Endothelial cell of umbilical vein (primary cell): ENCODE measurements at places on chromosomes 3 and 15. TPM values are rescaled to one million over a fixed set of nuclear protein-coding genes. Genes with fewer than 3 reads are reported as not detected.
A peak's percentile ranks its signal among the peaks of the same experiment; 100 is the strongest.

DNA sequence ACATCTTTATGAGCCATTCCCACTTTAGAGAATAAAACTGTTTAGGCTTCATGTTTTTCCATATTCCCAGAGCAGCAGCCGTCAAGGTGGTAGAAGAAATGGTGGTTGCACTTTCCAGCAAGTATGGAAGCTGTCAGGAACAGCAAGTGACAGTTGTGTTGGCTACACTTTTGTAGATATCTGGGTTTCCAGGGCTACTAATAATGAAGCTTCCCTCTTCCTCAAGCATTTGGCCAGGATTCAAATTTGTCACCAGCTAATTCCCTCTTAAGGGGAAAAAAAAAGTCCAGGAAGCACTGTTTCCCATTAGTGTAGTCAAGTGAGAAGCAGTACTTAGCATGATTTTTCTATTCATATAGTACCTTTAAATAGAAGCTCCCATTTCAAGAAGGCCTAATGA, 252.8 kb downstream of the IGSF11 start:
- DNase-seq, result no peak
- no peaks in the 10 kb centered on the region for H3K36me3 ChIP-seq
- no peak overlapping the region for H3K4me3 ChIP-seq
- H3K27ac ChIP-seq, result no peak overlapping the region
- H3K27me3 ChIP-seq, result no peaks in the 10 kb centered on the region

DNA sequence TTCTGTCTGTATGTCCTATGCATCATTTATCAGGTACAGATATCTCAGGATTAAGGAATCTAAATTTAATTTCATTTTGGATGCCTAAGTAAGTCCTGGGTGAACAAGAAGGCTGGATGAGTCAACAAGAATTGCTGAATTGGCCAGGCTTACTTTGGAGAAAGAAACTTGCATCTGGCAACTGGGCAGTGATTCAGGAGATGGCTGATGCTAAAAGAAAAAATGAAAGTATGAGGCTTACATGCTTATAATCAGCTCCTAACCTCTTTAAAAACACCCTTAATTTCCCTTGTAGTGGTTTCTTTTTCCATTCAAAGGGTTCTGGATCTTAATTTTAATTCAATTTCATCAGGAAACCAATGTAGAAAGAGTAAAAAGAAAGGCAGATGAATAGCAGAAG, 228.8 kb upstream of the PEX5L start:
- H3K27me3 ChIP-seq, result no peaks in the 10 kb centered on the region
- no peaks in the 10 kb centered on the region for H3K36me3 ChIP-seq
- H3K4me1 ChIP-seq, result no peaks in the 10 kb centered on the region
- no peak overlapping the region for H3K27ac ChIP-seq
- no peak overlapping the region for H3K4me3 ChIP-seq
- no peak for DNase-seq

DNA sequence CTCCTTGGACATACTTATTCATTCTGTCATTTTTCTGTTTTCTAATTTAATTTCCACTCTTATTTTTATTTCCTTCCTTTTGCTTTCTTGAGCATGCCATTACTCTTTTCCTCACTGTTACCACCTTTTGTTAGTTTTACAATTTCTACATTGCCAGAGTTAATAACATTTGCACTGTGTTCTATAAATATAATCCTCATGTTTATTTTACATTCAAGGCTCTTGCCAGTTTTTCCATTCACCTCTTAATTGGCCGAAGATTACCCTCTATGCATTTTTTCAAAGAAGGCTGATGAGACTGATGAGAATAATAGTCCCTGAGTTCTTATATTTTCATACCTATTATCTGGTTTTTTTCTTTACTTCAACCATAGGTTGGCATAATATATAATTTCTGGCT, 10.5 kb downstream of the BTD start:
- H3K27ac ChIP-seq, result no peak overlapping the region
- H3K4me3 ChIP-seq, result no peak overlapping the region
- peaks cover 23% of the 10 kb centered on the region for H3K4me1 ChIP-seq
- peak; percentile 30 for DNase-seq
- H3K36me3 ChIP-seq, result no peaks in the 10 kb centered on the region

DNA sequence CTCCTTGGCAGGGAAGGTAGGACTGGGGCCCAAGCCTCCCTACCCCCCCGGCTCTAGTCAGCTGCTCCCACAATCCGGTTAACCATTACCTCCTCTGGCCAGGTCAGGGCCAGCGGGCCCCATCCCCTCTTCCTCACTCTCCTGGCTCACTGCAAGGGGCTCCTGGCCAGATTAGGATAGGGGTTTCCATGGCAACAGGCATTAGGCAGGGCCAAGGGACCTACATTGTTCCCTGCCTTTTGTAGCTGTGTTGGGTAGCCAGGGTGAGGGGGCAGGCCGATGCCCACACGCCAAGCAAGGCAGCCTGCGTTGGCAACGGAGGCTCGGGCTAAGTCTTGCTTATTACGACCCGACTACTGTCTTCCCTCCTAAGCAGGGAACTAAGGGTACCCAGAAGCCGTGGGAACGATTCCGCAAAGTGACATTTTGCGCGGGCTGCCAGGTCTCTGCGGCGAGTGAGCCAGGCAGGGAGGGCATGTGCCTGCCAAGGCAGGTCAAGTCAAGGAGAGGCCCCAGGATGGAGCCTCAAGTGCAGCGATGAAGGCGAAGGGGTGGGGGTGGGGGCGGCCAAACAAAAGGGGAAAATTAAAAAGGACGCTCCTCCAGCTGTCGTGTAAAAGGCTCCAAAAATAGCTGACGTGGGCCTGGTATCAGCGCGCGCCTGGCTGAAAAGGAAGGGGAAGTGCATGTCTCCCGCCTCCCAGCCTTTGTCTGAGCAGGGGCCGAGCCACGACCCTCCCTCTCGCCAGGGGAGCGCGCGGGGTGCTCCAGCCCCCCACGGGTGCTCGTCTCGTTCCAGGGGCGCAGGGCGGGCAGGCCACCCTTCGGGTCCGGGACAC, 919 bp downstream of the IDH2 start:
- peak; percentile 48 for DNase-seq
- no peaks in the 10 kb centered on the region for H3K27me3 ChIP-seq
- H3K27ac ChIP-seq, result peak overlapping the region; percentile 73
- peaks cover 19% of the 10 kb centered on the region for H3K4me1 ChIP-seq
- H3K4me3 ChIP-seq, result peak overlapping the region; percentile 76
- no peaks in the 10 kb centered on the region for H3K36me3 ChIP-seq

GRCh38 chr15:82871832-82872484, 62.5 kb downstream of the WHAMM start:
- no peak overlapping the region for H3K4me3 ChIP-seq
- no peaks in the 10 kb centered on the region for H3K4me1 ChIP-seq
- H3K27ac ChIP-seq, result no peak overlapping the region
- no peak for DNase-seq
- no peaks in the 10 kb centered on the region for H3K36me3 ChIP-seq

- H3K27me3 ChIP-seq, result no peaks in the 10 kb centered on the region
- H3K36me3 ChIP-seq, result no peaks in the 10 kb centered on the region
- H3K27ac ChIP-seq, result no peak overlapping the region
- H3K4me3 ChIP-seq, result no peak overlapping the region
These were observed 17.1 kb downstream of the MINDY2 start for GRCh38 chr15:58788056-58788710.

GRCh38 chr3:126081618-126082361, 2.1 kb downstream of the SLC41A3 start:
- no peaks in the 10 kb centered on the region for H3K36me3 ChIP-seq
- H3K4me1 ChIP-seq, result peaks cover 5% of the 10 kb centered on the region
- H3K27ac ChIP-seq, result no peak overlapping the region
- H3K4me3 ChIP-seq, result no peak overlapping the region
- DNase-seq, result no peak

GRCh38 chr3:113831103-113831355, 7.6 kb upstream of the GRAMD1C start:
- H3K4me3 ChIP-seq, result no peak overlapping the region
- H3K27me3 ChIP-seq, result no peaks in the 10 kb centered on the region
- DNase-seq, result peak; percentile 74
- H3K4me1 ChIP-seq, result peaks cover 23% of the 10 kb centered on the region
- H3K36me3 ChIP-seq, result no peaks in the 10 kb centered on the region

DNA sequence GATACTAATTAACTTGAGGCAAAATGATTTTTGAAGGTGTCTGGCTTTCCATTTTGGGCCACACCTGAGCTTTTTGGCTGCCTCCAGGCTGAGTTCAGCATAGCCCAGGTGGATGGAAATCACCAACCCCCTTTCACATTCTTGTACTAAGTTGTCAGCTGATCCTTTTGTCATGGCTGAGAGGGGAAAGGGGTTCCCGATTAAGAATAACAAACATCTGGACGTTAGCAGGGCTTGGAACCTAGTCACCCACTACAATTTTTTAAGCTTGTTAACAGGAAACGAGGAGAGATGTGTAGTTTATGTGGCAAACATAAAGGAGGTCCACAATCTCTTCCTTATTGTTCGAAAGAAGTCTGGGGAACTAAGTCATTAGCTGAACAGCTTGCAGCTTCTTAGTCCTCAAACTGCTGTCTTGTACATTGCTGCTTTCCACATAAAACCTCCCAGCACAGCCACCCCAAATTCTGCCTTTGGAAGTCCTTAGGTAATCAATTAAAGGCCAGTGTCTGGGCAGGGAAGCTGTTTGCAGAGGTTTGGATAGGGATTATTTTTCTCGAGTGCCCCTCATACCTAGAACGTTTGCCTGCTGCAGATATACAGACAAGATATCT, 5.0 kb downstream of the NR2F2 start:
- peaks cover 53% of the 10 kb centered on the region for H3K36me3 ChIP-seq
- H3K4me1 ChIP-seq, result no peaks in the 10 kb centered on the region
- no peaks in the 10 kb centered on the region for H3K27me3 ChIP-seq
- peak overlapping the region; percentile 92 for H3K4me3 ChIP-seq
- peak overlapping the region; percentile 89 for H3K27ac ChIP-seq

The ZMYND10 gene
- 0.25 and 0.33 TPM in 2 replicates for polyA plus RNA-seq

The HEMK1 gene
- polyA plus RNA-seq, result 14.2 and 15.9 TPM in 2 replicates

The KBTBD13 gene
- polyA plus RNA-seq, result not detected in 2 replicates

The RTP4 gene
- 0.08 and 0.12 TPM in 2 replicates for polyA plus RNA-seq

The FBXW12 gene
- polyA plus RNA-seq, result not detected in 2 replicates
